Pulmonary artery endothelial cell (primary cell): ENCODE measurements at places on chromosomes 16 and 17.

DNA sequence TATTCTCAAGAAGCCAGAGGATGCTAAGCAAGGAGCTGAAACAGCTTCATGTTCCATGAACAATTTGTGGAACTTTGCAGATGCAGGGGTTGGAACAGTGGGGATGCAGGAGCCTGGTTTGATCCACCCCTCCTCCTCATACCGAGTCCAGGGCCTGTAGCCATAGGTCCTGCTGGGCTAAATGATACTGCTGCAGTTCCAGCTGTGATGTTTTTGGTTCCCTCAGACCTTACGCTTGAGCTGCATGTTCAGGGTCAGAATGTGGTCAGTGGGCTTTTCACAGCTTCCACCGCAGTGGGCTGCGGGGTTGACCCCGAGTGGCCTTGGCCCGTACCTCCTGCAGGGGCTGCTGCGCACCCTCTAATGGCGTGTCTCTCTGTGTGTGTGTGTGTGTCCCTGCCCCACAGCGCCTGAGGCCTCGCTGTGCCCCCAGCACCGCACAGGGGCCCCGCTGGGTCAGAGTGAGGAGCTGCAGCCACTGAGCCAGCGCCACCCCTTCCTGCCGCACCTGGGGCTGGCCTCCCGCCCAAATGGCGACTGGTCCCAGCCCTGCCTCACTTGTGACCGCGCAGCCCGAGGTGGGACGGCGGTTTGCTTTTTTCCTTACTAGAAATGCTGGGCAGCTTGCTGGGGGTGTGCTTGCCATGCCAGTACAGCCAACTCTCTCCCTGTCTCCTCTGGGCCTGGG lies 48.2 kb downstream of the EPN2 start:
- no peak for DNase-seq

GRCh38 chr17:39662551-39663339 lies 2.4 kb upstream of the TCAP start:
- no peak for DNase-seq

- DNase-seq: peak; percentile 48
Measured at GRCh38 chr16:106623-107324, 28.7 kb downstream of the MPG start.

DNA sequence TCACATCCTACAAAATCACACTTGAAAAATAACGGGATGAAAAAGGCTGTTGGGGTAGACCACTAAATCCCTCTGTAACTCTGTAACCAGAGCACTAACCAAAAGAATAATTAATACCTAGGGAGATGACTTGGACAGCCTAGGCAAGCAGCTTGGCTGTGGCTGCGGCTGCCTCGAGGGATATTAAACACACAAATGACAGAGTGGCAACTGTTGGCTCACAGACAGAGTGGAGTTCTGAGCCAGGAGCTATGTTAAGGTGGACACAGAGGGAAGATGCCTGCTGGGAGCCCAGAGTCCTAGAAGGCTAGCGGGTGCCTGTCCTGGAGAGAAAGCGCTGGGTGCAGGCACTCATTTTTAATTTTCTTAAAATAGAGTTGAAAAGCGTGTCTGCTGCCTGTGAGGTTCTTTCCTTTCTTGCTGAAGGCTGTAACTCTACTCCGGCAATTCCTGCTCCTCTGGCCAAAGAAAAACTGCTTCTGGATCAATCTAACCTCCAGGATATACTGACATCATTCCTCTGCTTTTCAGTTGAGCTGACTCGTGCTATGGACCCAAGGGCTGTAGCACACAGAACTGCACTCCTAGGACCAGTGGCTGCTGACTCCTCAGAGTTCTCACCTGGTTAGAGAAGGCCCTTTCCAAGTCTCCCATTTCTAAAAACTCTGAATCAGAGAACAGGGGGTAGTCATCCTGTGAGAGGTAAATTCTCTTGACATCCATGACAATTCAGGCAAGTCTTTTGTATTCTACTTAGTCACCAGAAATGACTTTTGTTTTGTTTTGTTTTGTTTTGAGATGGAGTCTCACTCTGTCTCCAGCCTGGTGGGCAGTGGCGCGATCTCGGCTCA lies 147.9 kb downstream of the STX8 start:
- DNase-seq: no peak

DNA sequence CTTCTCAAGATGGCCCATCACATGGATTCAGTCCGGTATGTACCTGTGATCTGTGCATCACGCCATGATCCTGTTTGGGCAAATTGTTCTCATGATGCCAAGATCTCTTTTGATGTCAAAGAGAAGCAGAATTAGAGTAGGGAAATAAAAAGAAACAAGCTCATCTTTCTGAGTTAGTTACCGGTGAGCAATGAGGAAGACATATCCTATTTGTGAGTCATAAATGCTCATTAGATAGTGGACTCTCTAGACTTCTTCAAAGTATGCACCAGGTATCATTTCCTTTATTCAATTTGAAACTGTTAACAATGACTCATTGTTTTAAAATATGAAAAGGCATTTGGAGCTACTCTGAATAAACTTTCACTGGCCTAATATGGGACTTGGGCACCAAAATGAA lies 8.0 kb upstream of the KRTAP4-12 start:
- no peak for DNase-seq

GRCh38 chr17:9568004-9568403 lies 7.6 kb downstream of the STX8 start:
- no peak for DNase-seq

DNA sequence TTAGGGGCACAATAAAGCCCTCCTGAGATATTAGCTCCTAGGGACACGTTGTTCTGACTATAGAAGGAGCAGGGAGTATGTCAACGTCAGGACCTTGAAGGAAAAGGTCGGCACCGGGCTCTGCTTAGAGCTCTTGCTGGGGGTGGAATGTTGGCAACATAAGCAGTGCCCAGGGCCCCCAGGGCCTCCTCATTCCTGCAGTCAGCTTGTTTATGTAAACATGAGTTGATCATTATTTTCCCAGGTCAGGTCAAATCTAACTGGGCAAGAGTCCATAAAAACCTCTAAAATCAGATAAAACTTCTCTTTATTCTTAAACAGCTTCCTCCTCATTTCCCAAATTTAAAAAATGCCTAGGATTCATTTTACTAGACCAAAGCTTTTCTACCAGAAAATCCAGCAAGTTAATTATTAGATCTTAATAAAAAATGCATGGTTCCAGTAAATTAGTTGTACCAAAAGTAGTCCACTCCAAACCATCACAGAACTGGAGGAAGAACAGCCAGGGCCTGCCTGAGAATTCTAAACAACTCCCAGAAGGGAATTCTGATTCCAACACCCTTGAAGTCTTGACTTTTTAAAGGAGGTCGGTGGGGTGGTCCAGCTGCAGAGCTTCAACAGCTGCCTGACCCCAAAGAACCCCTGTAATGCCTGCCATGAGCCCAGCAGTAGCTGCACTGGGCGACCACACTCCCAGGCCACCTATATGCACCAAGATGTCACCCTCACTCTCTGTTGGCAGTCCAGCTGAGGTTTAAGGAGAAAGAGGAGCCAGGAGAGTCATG lies 54.3 kb downstream of the AMFR start:
- DNase-seq: peak; percentile 7

DNA sequence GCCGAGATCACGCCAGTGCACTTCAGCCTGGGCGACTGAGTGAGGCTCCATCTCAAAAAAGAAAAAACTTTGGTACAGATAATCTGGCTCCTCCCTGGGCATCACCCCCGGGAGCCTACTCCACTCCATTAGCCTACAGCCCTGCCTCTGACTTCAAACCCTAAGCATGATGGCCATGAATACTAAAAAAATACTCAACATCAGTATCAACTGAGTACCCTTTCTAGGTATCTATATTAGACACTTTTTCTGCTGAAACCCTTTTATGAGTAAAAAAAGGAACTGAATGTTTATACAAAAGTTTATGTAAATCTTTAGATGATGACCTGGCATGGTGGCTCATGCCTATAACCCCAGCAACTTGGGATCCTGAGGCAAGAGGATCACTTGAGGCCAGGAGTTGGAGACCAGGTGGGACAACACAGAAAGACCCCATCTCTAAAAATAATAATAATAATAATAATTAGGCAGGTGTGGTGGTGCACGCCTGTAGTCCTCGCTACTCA lies 6.9 kb downstream of the RDM1 start:
- no peak for DNase-seq
